ENCODE measurements at places on chromosomes 3 and 15. TPM values are rescaled to one million over a fixed set of nuclear protein-coding genes. Genes with fewer than 3 reads are reported as not detected.

OR5K2 gene
- not detected for total RNA-seq

OXSR1 gene
- total RNA-seq = 44.2 TPM

NME9 gene
- not detected for total RNA-seq

TM4SF18 gene
- 0.19 TPM for total RNA-seq

TEX9 gene
- 0.77 TPM for total RNA-seq

FAM43A gene
- 28.5 TPM for total RNA-seq

CYP11A1 gene
- total RNA-seq = not detected

SAMD7 gene
- not detected for total RNA-seq

CPB1 gene
- total RNA-seq = not detected

PLSCR5 gene
- total RNA-seq = not detected

ARIH2 gene
- total RNA-seq = 65.2 TPM

AP3B2 gene
- total RNA-seq = not detected

TRPM1 gene
- total RNA-seq = not detected

TRPC1 gene
- 7.4 TPM for total RNA-seq

CAND2 gene
- total RNA-seq = 10.5 TPM

CLDN1 gene
- total RNA-seq = 0.83 TPM

PLAAT1 gene
- total RNA-seq = not detected

EHHADH gene
- 3.1 TPM for total RNA-seq

ROPN1B gene
- not detected for total RNA-seq

JMJD7 gene
- total RNA-seq = 8.4 TPM

SPINK8 gene
- total RNA-seq = not detected

LEKR1 gene
- total RNA-seq = 0.52 TPM

COL6A6 gene
- not detected for total RNA-seq

HTR3E gene
- total RNA-seq = not detected

LINGO1 gene
- total RNA-seq = 0.09 TPM

COMMD2 gene
- total RNA-seq = 27.0 TPM

TICRR gene
- 4.4 TPM for total RNA-seq

STRA6 gene
- 2.0 TPM for total RNA-seq

ZIC4 gene
- 0.21 TPM for total RNA-seq

CTXN2 gene
- not detected for total RNA-seq

GASK1A gene
- total RNA-seq = not detected

NR2E3 gene
- not detected for total RNA-seq

GNAT1 gene
- not detected for total RNA-seq

FAM81A gene
- total RNA-seq = not detected

CADPS gene
- not detected for total RNA-seq

ADCY5 gene
- 0.56 TPM for total RNA-seq

LINS1 gene
- 6.9 TPM for total RNA-seq

BCL2A1 gene
- not detected for total RNA-seq

MYRIP gene
- total RNA-seq = 0.27 TPM

C2CD4A gene
- not detected for total RNA-seq

KLF15 gene
- total RNA-seq = 0.72 TPM

Measured in HFFc6 (cell line).